ENCODE measurements at places on chromosomes 6 and 20.

- no peak for DNase-seq
Observed at GRCh38 chr6:24859132-24859531, 60.4 kb upstream of the ARMH2 start.

DNA sequence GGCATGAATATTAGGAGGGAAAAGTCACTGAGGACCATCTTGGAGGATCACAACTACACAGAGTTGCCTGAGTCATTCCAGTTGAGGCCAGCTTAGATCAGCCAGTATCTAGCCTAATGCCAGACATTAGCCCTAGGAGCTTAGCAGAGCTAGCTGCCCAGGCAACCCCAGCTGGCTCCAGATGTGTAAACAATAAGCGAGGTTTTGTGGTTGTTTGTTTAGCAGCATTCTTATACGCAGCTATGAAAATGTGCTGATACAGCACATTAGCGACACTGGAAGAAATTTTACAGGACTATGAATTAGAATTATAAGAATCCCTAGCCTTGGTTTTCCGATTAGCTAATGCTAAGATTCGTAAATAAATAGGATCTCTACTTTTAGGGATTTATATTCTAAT, 59.3 kb downstream of the BTBD3 start:
- no peak for DNase-seq

GRCh38 chr6:46687619-46688097, at the start of gene TDRD6:
Gene TDRD6, plus strand, starts transcription at chr6:46687885. Its CDS starts 244 bp downstream, at chr6:46688129.
- DNase-seq, result no peak

GRCh38 chr6:35027807-35028206, 113.3 kb downstream of the TCP11 start:
- DNase-seq, result no peak

GRCh38 chr6:135722190-135722589, 129.3 kb upstream of the PDE7B start:
- no peak for DNase-seq

DNA sequence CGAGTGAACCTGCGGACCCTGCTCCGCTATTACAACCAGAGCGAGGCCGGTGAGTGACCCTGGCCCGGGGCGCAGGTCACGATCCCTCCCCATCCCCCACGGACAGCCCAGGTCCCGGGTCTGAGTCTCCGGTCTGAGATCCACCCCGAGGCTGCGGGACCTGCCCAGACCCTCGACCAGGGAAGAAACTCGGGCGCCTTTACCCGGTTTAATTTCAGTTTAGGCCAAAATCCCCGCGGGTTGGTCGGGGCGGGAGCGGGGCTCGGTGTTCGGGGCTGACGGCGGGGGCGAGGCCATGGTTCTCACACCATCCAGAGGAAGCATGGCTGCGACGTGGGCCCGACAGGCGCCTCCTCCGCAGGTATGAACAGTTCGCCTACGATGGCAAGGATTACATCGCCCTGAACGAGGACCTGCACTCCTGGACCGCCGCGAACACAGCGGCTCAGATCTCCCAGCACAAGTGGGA, 46.9 kb upstream of the TRIM26 start:
- peak; percentile 19 for DNase-seq

DNA sequence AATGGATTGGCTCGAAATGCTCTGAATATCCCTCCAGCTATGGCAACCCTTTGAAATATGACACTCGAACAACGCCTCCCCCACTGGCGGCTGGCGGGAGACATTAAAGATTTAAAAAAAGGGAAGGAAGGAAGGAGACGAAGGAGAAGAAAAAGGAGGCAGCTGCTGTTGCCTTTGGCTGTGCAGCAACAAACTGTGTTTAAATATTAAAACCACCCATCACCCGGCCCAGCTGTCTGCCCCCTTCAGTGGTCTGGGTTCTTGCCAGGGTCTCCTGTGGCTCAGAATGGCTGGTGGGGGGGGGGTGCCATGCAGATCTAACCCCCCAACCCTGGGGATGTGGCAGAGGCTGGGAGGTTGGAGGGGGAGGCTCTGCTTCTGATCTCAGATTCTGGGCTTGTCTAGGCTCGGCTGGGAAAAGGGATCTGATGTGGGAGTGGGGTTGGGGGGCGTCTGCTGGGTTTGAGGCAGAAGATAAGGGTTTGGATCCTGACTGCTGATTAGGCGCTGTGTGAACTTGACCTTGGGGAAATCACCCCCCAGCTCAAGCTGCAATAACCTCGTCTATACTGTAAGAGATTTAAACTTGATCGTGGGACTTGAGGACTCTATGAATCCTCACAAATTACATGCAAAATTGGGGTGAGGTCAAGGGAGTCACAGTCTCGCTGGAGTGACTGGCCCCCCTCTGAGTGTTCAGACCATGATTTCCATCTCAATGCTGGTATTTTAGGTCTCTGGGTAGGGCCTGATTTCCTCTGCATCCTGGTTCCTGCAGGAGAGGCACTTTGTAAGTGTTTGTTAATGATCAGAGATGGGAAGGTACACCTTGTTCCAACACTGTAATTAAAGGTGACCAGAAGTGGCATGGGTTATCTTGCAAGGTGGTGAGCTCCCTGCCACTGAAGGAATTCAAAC, 40.3 kb upstream of the BLCAP start:
- DNase-seq, result no peak

DNA sequence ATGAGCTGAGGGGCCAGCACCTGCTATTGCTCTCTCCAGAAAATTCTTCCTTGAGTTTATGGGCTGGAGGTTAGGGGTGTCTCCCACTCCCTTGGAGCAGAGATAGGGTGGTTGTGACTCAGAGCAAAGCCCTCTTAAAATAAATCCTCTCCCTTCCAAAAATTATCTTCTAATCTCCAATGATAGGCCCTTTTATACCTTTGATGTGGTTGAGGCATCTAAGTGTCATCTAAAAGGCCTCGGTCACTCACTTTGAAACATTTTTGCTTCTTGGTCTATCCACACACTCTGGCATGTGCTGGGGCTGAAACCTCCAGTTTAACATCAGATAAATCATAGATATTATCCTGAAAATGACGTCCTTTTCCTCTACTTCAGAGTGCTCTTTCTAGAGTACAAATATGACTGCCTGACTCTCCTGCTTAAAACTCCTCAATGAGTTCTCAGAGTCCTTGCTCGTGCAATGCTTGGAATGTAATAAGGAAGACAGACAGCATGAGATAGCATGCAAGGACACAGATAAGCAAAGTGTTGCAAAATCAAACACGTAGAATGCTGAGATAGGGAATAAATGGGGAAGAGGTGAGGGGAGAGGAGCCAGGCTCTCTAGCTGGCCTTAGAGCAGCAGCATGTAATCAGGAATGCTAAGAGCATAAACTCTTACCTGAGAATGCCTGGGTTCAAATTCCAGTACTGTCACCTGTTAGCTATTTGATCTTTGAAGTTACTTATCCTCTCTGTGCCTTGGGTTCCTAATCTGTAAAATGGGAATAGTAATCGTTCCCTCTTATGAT, 374.1 kb upstream of the CITED2 start:
- no peak for DNase-seq

DNA sequence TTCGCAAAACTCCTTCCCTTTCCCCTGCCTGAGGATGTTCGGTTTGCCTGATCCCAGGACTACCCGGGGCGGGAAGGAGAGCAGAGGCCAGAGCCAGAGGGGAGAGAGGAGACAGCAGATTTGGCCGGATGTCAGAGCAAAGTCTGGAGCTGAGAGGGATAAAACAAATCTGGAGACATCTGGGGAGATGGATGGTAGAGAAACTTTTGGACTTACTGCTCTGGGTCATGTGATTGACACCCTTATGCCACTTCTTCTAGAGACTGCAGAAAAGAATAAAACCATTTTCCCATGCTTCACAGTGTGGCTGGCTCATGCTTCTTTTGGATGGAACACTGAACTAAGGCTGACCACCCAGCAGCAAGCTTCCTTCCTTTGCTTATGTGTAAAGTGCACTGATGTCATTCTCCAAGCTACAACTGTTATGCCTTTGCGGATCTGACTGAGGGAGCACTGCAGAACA, 174.7 kb downstream of the FOXC1 start:
- no peak for DNase-seq

DNA sequence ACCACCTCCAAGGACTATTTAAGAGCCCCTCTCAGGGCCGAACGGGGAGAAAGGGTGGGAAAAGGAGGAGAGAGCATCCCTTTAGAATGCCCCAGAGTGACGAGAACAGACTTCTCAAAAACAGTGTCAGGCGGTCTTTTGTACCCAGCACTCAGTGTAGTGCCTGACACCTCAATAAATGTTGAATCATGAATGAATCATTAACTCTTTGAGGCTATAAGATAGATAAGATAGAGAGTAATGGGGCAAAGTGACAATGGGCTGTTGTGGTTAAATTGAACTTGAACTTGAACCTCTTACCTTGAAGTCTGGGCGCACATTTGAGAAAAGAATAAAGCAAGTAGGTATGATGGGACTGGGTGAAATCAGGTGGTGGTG, 7.4 kb downstream of the TCF21 start:
- DNase-seq, result no peak

GRCh38 chr20:11454966-11455799, 462.5 kb upstream of the BTBD3 start:
- DNase-seq, result no peak

GRCh38 chr6:7758456-7758855, 32.6 kb downstream of the BMP6 start:
- DNase-seq, result no peak

- no peak for DNase-seq
Observed at GRCh38 chr6:136866872-136867416, 44.6 kb downstream of the PEX7 start.

- no peak for DNase-seq
Observed at GRCh38 chr6:154361476-154361875, 4.9 kb upstream of the IPCEF1 start.

- no peak for DNase-seq
Observed at GRCh38 chr6:84779380-84779779, 15.0 kb upstream of the TBX18 start.

GRCh38 chr6:12335131-12335527, 45.0 kb downstream of the EDN1 start:
- DNase-seq, result no peak

DNA sequence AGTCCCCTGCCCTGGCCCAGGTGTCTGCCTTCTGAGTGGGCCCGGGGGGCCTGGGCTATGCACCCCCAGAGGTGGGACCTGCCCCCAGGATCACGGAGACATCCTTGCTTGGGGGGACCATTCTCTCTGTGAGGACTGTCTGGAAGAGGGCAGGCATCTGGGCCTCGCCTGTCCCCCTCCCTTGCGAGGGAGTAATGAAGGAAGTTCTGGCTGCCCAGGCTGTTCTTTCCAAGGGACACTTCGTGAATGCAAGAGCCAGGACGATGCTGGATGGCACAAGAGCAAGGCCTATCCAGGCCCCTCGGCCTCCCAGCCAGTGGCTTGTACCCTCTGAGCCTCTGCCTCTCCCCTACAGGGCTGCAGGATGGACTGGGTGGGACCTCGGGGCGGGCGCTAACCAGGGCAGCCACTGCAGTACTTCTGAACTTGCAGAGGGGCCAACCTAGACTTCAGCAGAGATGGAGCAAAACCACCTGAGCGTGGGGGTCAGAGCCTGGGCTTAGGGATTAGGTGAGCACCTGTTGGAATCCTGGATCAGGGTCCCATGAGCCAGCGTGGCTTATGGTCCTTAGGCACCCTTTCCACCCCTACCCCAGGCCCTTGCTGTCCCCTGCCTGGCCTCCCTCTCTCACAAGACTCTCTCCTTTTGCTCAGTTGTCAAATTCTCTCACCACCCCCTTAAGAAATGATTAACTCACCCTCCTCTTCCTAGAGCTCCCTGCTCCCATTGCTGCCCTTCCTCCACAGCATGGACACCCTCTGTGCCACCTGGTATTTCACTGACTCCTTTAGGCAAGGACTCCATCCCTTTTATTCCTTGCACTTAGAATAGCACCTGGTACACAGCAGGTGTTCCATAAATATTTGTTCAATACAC, 53.2 kb downstream of the CTCFL start:
- DNase-seq, result no peak

DNA sequence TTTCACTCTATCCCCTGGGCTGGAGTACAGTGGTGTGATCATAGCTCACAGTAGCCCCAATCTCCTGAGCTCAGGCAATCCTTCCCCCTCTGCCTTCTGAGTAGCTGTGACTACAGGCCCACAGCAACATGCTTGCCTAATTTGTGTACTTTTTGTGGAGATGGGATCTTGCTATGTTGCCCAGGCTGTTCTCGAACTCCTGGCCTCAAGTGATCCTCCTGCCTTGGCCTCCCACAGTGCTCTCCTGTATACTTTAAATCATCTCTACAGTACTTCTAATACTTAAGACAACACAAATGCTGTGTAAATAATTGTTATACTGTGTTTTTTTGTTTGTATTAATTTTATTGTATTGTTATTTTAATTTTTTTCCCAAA, 39.7 kb upstream of the FAM50B start:
- no peak for DNase-seq

GRCh38 chr6:170207586-170208181, 83.2 kb downstream of the DLL1 start:
- no peak for DNase-seq

DNA sequence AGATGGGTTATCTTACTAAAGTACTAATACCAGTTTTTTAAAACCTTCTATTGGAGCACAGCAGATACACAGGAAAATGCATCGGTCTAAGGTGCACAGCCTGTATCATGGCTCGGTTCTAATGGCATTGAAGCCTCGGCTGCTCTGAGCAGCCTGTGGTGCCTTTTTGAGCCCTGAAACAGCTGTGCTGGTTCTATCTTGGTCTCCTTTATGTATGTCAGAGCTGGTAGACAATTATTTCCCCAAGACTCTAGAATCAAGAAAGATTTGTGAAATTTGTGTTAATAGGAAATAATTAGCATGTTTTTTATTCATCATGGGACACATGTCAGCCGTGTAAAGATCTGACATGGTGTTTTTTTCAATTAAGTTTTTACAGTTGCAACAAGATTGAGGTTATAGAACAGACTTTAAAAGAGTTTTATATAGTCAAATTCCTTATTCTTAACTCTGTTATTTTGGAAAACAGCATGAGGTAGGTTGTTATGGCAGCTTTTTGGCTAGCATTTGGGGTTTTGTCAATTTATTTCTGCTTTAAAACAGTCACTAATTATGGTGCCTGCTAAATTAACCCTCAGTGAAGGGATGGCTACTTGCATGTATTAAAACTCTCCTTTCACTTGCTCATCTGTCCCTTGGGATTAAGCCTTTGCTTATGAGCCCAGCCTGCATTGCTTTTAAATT, 40.3 kb upstream of the C20orf144 start:
- DNase-seq, result no peak

DNA sequence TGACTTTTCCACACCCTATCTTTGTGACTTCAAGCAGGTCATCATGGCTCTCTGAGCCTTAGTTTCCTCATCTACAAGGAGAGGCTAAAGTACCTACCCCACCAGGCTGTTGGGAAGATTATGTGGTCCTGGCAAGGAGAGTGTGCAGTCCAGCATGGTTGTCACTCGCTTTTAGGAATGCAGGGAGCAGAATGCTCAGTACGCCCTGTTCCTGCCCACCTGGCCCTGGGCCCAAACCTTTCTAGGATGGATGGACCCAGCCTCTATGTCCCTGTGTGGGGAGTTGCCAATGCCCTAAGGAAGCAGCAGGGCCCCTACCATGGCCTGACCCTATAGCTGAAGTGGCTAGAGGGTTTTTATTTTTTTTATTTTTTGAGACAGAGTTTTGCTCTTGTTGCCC, 2.0 kb downstream of the CLPSL2 start:
- DNase-seq, result no peak
